ENCODE measurements at places on chromosomes 1 and 21.

DNA sequence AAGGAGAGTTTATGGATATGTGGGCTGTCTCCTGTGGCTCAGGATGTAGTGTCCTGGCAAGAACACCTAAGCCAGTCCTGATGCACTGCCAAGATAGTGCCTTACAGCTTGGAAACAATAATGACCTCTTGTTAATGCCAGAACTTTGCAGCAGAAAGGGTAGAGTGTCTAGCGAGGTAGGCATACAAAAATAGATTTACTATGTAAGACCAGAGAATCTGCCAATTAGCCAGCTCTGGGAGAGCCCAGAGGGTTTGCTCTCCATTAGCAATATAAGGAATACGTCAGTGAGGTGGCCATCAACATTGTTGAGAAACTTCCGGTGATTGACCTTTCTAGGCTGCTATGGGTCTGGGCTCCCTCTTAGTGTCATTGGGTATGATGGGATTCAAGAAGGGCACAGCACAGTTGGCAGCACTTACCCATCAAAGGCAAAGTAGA, 178.5 kb upstream of the GALNT2 start:
- no peak for DNase-seq

DNA sequence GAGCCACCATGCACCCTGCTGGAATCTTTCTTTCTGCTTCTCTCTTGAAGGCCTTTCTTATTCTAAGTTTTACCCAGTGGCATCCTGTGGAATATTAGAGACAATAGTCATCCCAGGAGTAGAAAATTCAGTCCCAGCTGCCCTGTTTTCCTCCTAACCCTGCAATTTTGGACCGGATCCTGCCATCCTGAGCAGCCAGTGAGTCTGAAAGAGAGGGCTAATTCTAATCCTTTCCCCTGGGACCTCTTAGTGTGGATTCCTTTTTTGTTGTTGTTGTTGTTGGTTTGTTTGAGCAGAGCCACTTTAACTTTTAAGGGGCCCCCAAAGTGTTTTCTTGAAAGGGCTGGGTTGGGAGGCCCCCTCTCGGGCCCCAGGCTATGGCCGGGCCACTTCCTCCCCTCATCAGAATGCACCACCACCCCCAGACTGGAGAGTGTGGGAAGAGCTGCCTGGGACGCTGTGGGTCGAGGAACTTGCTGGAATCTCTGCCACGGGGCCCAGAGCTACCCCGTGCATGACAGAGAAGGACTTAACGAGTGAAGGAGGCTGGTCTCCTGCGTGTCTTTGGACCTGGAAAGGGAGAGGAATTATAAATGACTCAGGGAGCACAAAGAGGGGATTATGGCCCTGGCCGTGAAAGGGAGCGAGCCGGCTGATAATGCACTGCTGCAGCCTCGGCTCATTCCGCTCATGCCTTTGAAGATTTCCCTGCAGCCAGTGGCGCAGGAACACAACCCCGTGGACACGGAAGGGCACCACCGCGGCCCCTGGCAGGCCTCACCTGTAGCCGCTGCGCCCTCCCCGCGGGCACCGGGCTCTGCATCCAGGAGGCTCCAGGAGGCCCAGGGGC, 81.0 kb upstream of the AKT3 start:
- no peak for DNase-seq

DNA sequence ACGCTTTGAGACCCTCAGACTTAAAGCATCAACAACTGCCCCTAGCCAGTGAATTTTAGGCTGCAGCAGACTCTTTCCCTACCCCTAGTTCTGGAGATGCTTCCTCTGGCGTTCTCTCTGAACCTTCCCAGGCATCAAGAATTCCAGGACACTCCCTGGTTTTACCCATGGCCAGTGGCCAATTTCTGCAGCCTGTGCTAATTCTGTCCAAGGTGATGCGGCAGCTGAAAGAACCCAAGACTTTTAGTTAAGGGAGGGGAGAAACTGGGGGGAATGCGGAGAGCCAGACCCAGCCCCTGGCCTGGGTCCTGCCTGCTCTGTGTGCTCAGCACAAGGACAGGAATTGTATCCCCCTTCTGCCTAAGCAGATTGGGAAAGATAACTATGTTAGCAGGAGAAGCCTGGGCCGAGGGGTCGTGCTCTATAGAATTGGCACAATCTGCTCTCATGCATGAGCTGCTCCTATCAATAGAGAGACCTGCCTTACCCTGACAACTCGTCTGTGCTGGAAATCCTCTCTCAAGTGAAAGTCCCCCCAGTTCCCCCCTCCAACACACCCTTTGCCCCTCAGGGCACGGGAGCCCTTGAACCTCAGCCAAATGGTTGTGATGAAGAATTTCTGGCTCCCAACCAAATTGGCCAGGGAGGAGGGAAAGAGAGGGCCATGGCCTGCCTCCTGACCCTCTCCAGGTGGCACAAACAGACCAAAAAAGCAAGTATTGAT, 5.4 kb upstream of the GJA8 start:
- DNase-seq: peak; percentile 61

GRCh38 chr1:117060441-117061317, 553 bp downstream of the TTF2 start:
- peak; percentile 37 for DNase-seq

DNA sequence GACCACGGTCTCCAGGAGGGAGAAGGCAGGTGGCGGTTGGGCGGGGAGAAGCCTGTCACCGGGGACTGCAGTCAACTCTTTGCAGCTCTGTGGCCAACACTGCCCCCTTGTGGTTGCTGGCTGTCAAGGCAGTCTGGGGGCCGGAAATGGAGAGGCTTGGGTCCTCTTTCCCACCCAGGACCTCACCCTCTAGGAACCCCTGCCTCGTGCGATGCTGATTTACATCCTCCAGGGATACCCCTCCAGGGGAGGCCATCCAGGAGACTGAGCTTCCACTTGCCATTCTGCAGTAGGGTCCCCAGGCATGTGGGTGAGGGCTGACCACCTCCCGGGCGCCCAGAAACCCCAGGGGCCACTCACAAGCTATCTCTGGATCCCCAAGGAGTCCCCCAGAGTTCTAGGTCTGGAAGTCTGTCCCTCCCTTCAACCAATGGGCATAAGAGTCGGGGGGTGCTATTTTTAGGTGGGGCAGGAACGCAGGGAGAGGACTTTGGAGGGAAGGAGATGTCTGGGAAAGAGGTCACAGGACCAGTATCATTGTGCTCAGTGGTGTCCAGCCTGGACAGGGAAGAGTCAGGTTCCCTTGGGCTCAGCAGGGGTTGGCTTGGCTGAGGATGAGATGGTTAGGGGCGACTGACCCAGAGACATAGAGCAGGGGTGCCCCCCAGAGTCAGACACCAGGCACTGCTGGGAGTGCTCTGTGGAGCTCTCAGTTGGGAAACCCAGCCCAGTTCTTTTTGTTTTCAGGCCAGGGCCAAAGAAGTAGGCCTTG, 7.1 kb upstream of the GPR61 start:
- DNase-seq: peak; percentile 87

DNA sequence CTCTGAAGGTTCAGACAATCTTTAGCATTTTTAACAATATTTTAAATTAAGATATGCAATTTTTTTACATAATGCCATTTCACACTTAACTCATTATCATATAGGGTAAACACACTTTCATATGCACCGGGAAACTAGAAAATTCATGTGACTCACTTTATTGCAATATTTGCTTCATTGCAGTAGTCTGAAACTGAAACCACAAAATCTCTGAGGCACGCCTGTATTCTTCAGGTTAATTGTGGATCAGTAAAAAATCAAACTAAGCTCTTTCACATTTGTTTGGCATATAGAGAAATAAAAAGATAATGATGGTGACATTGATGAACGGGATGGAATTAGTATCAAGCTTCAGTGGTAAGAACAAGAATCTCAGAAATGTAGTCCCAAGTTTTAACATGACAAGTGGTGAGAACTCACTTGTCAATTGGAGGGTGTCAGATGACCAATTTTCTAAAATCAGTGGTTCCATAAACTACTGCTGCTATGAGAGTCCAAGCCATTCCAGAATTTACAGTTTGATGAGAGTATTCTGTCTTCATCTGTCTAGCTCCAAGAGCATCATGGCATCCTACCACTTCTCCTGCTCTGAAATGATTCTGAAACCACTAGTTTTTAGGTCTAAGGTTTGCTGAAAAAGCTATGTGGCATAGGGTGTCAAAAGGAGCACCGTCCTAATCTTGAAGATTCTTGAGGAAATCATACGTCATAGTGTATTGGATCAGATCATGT, 281.0 kb downstream of the PTPRC start:
- DNase-seq: no peak

DNA sequence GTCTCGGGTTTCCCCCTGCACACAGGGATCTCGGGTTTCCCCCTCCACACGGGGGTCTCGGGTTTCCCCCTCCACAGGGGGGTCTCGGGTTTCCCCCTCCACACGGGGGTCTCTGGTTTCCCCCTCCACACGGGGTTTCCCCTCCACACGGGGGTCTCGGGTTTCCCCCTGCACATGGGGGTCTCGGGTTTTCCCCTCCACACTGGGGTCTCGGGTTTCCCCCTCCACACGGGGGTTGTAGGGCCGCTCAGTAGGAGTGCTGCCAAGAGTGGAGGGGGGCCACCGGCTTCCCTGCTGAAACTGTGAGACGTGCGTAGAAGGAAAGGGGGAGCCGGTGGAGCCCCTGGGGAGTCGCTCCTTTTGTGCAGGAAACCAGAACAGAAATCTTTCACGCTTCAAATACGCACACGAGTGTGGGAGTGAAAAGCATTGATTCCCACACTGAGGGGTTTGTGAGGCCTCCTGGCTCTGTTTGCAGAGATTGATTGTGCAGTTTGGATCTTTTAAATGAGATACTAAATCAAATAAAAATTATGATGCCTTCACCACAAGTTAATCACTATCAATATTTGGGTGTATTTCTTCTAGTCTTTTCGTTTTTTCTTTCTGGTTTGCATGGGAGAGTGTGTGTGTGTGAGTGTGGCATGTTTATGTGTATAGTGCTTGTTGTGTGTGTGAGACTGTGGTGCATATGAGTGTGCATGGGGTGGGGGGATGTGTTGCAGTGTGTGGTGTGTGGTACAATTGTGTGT, 54.3 kb upstream of the TRAPPC10 start:
- DNase-seq: no peak

GRCh38 chr1:34668063-34668462, 86.8 kb upstream of the GJB5 start:
- DNase-seq: no peak

DNA sequence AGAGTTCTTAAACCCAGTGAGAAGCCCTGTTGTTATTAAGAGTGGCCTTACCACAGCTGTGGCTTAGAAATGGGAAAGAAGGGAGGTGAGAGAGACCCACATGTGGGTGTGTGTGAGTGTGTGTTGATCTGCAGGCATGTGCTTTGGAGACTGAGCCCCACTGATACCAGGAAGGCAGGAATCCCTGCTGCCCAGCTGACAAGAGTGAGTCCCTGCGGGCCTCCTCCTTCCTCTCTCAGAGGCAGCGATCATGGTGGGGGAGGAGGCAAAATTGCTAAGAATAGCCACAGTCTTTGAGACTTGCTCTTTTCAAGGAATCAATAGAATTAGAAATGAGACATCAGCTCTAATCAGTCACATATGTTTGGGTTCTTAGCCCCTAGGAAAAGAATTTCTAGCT, 87.0 kb upstream of the WARS2 start:
- DNase-seq: no peak

DNA sequence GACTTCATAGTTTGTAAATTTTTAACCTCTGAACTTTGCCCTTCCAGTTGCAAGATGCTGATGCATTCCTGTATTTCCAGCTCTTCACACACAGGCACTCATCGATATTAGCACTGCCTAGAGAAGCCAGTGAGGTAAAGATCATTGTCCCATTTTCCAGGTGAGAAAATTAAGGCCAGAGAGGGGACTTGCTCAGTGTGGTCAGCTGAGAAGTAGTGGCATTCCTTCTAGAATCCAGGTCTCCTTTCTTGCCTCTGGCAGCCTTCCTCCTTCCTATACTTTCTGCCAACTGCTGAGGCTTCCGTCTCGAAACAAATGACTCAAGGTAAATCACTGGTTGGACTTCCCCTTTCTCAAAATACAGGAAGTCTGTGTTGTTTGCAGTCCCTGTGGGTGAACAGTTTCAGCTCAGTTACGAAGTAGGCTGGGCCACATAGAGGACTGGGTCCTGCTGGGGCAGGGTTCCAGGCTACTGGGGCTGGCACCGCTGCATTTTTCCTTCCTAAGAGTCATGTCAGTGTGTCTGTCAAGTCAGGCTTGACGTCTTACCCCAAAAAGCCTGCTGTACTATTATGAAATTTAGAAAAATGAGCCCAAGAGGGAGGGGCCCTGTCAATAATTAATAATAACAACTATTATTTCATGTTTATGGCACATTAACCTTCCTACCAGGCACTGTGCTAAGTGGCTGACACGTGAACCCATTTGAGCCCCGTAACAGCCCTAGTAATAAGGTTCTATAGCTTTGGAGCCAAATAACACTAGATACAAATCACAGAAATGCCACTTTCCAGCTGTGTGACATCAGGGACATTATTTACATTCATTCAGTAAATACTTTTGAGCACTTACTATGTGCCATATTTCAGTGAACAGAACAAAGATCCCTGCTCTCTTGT, 16.6 kb upstream of the RNF19B start:
- no peak for DNase-seq

DNA sequence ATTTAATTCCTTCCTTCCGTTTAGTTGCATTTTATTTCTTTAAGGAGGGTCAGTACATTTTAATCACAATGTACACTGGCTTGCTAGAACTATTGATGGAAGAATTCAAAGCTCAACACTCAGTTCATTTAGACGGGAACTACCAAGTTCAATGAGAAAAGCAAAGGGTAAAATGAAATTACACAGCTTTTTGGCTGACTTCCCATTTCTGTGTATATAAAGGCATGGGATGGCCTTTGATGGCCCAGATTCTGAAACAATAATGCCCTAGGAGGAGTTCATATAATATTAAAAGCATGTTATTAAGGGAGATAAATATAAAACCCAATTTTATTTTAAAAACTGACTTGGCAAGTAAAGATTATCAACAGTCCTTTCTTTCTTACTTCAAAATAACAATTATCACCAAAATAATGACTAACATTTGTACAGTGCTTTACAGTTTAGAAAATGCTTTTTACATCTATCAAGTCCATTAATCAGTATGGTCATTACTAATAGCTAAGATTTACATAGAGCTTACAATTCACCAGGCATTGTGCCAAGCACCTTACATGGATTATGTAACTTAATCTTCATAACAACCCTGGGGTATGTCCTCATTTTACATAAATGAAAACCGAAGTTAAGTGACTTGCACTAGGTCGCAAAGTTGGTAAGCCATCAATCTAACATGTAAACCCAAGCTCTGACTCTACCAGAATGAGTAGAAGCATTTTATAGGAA, 402.4 kb downstream of the OMA1 start:
- DNase-seq: no peak

DNA sequence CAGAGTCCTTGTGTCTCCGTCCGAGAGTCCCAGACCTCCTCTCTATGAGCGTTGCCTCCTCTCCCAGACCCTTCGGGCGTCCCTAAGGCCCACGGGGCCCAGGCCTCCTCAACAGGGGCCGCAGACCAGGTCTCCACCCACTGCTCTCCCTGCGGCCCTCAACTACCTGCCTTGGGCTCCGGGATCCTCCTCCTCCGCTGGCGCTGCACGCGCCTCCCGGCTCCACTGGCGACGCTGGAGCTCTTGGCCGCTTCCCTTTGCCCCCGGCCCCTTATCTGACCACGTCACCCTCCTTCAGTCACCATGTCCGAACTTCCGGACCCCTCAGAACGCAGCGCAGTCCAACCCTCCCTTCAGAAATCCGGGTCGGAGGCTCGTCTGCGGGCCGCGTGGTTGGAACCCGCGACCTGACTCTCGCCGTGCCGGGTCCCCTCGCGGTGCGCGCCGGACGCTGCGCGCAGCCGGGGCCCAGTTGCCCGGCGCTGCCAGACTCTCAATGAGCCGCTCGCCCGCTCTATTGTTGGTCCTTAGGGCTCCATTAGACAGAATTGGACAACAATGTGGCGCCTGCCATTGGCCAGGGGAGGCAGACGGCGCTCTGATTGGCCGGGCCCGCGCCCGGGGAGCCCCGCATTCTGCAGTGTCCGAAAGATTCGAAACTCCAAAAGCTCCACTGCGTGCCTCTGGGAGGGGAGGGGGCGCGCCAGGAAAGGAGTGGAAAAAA, at the start of gene DMRTA2:
DMRTA2 (minus strand) TSS at position 498 of the 724 bp plus-strand sequence. CDS start 1,907 bp downstream, outside the sequence.
- no peak for DNase-seq
